ENCODE measurements at places on chromosomes 2 and 18.

DNA sequence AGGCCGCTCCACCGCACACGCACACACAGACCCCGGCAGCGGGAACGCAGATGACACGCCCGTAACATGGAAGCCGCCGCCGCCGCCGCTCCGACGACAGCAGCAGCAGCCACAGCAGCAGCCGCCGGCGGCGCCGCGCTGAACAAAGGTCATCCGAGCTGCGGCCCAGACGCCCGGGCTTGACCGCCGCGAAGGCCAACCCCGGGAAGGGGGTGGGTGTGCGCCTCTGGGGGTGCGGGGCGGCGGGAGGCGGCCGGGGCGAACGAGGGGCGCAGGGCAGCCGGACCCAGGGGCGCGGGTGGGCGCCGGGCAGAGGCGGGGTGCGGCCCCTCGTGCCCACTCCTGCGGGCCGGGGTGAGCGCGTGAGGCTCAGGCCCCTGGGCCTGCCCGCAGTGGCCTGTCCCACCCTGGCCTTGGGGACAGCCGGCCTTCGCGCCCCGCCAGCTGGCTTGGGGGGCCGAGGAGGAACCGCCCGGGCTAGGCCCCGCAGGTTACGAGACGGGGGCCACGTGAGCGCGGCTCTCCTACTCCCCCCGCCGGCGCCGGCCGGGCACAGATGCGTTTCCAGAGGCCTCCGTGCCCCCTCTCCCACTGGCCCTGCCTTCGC, 1.0 kb upstream of the ZNF532 start:
- peak; percentile 61 for DNase-seq

DNA sequence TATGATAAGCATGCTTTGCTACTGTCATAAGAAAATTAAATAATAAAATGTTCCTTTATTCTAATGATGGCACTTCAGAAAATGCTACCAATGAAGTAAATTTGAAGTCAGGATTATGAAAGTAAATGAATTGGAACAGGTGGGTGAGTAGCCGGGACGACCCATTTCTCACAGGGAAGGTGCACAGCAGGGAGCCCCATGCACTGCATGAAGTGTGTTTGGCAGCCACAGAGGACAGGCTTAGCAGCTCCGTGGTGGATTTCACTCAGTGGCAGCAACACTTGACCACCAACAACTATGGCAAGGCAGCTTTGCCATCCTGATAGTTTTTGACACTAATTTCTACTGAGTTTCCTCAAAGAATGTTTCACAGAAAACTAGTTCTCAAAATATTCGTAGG, 146.3 kb downstream of the ATL2 start:
- no peak for DNase-seq

DNA sequence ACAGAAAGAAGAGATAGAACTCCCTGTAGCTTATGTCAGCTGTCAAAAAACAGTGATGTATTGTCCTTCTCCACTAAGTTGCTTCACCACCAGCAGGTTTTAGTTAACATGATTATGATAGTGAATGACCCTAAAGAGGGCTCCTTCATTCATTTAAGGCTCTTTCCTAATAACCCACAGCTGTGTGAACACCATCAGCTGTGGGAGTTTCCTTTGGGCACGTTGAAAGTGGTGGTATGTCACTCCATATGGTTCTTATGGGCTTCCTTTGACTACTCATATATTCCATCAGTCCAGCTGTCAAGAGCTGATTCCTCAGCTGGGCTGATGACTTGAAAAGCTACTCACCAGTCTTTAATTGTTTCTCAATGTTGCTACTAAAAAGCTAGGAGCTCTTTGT, 210.3 kb downstream of the UBE2E3 start:
- peak; percentile 53 for DNase-seq

- peak; percentile 41 for DNase-seq
These were observed 4.3 kb downstream of the AAK1 start for GRCh38 chr2:69639266-69639665.

- no peak for DNase-seq
These were observed 83.1 kb upstream of the LRRTM4 start for GRCh38 chr2:77604953-77605929.
